ENCODE measurements at places on chromosomes 13 and 19.
A peak's percentile ranks its signal among the peaks of the same experiment; 100 is the strongest.

DNA sequence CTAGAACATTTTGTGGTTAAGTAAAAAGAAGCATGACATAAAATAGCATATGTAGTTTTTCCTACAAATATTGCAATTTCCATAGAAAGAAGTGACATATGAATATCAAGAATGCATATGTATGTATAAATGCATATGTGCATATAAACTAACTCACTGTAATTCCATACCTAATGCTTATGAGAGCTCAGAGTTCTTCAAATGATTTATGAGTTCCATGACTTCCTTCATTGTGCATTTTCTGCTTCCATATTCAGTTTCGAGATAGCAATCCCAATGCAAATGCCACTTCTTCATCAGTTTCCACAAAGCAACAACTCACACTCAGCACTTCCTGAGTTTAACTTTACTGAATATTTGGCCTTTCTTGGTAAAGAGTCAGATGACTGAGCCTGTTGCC is 1744.3 kb upstream of the MIR17HG start:
- DNase-seq: no peak

DNA sequence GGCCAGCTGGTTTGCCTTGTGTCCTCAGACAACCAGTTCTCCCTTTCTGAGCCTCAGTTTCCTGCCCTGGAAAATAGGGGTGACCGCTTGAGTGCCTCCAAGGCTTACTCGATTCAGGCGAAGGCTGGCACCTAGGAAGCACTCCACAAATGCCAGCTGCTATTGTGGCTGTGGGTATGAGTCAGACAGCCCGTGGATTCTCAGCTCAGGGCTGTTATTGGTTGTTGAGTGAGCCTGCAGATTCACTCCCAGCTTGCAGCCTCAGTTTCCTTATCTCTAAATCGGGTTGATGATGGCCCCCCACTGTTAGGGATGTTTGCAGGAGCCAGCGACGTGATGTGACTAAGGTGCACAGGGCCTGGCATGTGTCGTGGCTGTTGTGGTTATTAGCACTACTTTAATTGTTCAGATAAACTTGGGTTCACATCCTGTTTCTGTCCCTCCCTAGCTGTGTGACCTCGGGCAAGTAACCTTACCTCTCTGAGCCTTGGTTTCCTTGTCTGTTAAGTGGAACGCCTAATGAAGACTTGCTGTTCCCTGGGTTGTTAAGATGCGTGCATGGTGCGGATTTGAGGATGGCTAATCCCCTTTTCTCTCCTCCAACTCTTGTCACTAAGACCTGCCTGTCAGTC is 2.4 kb downstream of the MARK4 start:
- DNase-seq: no peak

GRCh38 chr19:30497034-30497433 is 124.8 kb downstream of the ZNF536 start:
- no peak for DNase-seq

GRCh38 chr19:1058112-1058511 is 8.9 kb upstream of the ARHGAP45 start:
- DNase-seq: no peak

DNA sequence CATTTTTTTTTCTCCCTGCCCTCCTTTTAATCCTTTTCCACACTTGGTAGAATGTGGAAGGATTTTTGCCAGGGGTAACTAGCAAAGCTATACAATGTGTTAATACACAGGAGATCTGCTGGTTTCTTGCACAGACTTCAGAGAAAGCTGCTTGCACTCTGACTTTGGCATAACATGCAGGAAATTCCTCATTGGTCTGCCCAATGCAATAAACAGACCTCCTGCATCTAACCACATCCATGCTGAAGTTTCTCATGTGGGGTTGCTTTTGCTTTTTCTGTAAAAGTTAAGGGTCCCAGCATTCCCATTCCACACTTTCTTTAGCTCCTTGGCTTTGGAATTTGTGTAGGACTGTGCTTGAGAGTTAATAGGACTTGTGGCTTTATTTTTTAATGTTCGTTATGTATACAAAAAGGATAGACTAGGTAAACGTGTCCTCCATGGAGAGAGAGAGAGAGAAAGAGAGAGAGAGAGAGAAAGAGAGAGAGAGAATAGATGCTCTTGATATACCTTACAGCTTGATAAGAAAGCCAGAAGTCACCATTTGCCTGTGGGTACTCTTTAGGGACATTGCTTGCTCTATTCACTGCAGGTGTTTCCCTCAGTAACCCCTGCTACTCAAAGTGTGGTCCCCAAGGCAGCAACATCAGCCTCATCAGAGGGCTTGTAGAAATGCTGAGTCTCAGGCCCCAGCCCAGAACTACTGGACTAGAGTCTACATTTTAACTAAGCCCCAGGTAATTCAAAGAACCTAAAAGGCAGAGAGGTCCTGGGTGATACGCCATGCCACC is 170.5 kb downstream of the SHISA2 start:
- no peak for DNase-seq

DNA sequence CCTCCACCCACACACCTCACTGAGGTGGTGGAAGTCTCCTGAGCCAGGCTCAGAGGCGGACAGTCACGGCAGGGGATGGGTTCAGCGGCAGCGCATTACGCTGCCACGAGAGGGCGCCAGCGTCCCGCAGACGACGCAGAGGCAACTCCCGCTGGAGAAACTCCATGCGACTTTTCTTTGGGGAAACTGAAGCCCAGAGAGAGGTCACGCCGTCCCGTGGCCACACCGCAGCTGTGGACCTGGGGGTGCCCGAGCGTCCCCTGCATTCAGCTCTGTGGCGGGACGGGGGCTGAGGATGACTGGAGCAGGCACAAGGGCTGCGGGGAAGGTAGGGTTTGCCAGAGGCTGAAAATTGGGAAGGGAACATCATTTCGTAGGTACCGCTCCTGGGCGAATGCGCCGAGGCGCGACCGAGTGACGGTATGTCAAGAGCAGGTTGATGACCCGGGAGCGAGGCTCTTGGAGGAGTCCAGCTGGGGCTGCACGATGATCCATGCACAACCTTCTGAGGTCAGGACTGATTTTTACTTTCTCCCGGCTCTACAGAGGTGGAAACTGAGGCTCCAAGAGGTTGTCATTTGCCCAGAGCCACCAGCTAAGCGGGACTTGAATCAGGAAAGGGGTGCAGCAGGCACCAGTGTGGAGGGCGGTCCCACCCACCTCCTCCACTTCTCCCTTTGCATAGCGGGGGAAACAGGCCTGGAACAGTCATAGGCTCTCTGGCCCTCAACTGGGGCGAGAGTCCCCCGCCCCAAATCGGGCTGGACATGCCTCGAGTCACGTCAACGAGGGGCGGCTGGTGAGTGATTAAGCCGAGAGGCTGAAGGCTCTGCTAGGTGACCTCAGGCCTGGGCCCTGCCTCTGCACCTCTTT is 690 bp upstream of the ARRDC2 start:
- peak; percentile 83 for DNase-seq

- peak; percentile 73 for DNase-seq
Measured at GRCh38 chr13:80342471-80343371, 1.8 kb upstream of the SPRY2 start.

DNA sequence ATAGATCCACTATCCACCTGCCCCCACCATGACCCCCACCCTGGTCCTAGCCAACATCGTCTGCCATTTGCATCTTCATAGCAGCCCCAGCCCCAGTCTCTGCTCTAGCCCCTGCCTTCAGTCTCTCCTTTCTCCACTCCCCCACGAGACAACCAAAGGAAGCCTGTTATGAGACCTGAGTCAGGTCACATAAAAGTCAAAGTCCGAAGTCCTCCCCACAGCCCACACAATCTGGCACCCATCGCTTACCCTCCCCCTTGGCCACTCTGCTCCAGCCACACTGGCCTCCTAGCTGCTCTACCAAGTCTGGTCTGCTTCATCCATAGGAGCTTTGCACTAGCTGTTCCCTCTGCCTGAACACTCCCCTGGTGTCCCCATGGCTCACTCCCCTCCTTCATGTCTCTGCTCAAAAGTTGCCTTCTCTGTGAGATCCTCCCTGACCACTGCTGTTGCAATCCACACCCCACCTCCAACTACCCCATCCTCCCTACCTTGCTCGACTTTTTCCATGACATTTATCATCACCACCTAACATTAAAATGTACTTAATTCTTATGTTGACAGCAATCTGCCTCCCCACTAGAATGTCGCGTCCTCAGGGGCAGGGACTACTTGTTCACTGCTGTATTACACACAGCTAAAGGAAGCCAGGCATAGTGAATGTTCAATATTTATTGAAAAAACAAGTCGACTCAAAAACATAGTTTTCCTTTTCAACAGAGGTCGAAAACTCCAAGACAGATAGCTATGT is 1.2 kb upstream of the PLEKHG2 start:
- DNase-seq: no peak

DNA sequence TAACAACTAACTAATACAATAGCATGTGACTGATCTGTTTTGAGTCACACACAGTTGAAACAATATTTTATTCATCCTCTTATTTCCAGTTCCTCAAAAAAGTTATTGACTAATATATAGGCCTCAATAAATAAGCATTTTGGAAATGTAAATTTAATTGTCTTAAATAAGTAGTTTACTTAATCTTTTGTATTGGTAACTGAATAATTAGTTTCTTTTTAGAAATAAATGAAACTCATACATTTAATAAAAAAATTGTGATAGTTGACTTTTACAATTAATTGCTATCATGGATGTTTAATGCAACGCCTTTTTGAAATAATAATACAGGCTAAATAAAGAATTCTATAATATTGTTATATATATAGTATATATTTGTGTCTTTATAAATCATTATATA is 500.8 kb upstream of the PCDH20 start:
- no peak for DNase-seq

DNA sequence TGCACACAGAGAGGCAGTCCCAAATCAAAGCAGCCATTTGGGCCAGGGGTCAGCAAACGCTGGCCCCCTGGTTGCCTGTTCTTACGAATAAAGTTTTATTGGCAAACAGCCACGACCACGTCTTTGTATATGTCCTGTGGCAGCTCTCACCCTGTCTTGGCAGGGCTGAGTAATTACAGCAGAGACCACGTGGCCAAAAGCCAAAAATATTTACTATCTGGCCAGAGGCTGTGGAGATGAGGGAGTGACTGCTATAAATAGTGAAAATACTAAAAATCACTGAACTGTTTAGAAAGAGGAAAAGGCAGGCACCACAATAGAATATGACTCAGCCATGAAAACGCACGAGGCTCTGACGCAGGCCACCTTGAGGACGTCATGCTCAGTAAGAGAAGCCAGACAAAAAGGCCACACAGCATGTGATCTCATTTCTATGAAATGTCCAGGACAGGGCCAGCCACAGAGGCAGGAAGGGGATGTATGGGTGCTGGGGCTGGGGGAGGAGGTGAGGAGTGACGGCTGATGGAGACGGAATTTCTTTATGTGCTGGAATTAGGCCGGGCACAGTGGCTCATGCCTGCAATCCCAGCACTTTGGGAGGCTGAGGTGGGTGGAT is 29.4 kb downstream of the SMIM24 start:
- peak; percentile 100 for DNase-seq

GRCh38 chr13:49841964-49842363 is 49.5 kb upstream of the KPNA3 start:
- DNase-seq: no peak

GRCh38 chr13:112775791-112776279 is 86.0 kb downstream of the ATP11A start:
- no peak for DNase-seq

DNA sequence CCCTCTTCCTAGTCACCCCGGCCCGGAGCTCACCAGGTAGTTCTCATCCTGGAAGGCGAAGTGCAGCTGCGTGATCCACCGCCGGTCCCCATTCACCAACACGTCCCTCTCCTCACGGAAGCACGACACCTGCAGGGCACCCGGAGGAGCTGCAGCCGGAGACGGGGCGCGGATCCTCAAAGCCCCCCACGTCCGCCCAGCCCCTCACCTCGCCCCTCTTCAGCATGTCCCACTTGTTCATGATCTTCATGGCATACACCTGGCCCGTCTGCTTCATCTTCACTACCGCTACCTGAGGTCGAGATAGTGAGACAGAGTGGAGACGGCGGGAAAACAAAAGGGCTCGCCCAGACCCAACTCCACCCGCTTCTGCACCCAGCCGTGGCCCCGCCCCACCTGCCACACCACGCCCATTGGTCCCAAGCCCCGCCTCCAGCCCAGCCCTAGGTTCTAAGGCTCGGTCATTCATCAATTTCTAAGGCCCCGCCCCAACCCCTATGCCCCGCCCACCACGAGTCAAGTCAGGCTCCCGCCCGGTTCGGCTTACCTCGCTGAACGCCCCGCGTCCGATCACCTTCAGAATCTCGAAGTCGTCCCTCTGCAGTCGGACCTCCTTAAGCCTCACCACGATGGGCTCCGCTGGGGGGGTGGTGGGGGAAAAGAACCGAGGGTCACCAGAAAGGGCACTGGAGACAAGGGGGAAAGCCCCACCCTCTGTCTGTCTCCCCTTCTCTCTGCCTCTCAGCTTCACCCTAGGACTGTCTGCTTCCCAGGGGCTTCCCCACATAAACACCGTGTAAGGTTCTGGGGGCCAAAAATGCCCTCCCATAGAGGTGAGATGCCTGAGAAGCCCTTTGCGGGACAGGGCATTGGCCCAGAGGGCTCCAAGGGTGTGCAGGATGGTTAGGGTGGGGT is 2.8 kb downstream of the DMPK start:
- DNase-seq: peak; percentile 71

DNA sequence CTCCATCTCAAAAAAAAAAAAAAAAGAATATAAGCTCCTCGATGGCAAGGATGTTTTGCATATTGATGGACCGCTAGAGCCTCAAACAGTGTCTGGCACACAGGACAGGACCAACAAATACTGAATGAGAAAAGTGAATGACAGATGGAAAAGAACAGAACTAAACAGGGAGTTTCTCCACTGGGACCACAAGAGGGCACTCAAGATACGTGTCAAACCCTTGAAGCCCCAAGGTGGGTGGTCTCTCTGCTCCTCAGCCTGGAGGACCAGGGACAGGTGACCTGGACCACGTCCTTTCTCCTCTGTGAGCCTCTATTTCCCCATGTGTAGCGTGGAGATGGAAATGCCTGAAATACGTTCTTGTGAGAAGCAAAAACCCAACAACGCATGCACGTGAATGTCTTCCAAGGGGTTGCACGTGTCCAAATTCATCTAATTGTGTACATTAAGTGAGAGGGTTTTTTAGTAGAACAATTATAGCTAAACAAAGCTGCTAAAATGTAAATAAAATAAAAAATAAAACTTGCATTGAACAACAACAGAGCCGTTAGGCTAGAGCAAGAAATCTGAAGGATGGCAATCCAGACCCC is 5.7 kb upstream of the CDC42EP5 start:
- DNase-seq: no peak

GRCh38 chr19:29380581-29380980 is 145.2 kb upstream of the VSTM2B start:
- no peak for DNase-seq

DNA sequence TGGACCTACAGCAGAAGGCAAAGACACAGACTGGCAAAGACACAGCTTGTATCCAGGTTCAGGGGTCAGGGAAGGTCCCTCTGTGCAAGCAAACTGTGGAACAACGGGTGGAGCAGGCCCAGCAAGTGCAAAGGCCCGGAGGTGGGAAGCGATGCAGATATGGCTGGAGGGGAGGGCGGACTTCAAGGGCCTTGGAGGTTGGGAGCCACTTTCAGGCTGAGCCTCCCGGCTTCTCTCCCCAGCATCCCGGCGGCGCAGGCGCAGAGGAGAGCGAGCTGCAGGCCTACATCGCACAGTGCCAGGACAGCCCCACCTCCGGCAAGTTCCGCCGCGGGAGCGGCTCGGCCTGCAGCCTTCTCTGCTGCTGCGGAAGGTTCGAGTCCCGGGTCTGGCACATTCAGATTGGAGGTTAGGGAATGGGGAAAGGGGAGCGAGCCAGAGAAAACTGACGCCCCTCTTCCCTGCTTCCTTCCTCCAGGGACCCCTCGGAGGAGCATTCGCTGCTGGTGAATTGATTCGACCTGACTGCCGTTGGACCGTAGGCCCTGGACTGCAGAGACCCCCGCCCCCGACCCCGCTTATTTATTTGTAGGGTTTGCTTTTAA is 2.1 kb upstream of the PNPLA6 start:
- DNase-seq: no peak

- DNase-seq: peak; percentile 33
Measured at GRCh38 chr13:98975822-98976261, 2.0 kb downstream of the DOCK9 start.
